ENCODE measurements at places on chromosomes 16 and 17. TPM values are rescaled to one million over a fixed set of nuclear protein-coding genes. Genes with fewer than 3 reads are reported as not detected.

GRCh38 chr16:69077251-69077650 lies 28.2 kb upstream of the HAS3 start:
- DNase-seq = no peak
- H3K4me3 ChIP-seq = no peak overlapping the region
- H3K4me1 ChIP-seq = no peaks in the 10 kb centered on the region
- no peak overlapping the region for H3K27ac ChIP-seq
- no peaks in the 10 kb centered on the region for H3K27me3 ChIP-seq

GRCh38 chr16:17519101-17519955 lies 48.6 kb upstream of the XYLT1 start:
- H3K36me3 ChIP-seq = no peaks in the 10 kb centered on the region
- DNase-seq = no peak
- H3K4me3 ChIP-seq = no peak overlapping the region
- H3K4me1 ChIP-seq = no peaks in the 10 kb centered on the region
- peaks cover 5% of the 10 kb centered on the region for H3K27me3 ChIP-seq

The PPP1R9B gene
- 64.0 TPM for total RNA-seq

The ABCC11 gene
- 0.35 TPM for total RNA-seq

GRCh38 chr16:69270395-69270794 lies 40.8 kb upstream of the VPS4A start:
- H3K27ac ChIP-seq = no peak overlapping the region
- no peak for DNase-seq
- no peaks in the 10 kb centered on the region for H3K27me3 ChIP-seq
- H3K4me3 ChIP-seq = no peak overlapping the region
- no peaks in the 10 kb centered on the region for H3K36me3 ChIP-seq
- no peaks in the 10 kb centered on the region for H3K4me1 ChIP-seq

- peak overlapping the region; percentile 51 for H3K27ac ChIP-seq
- peaks cover 34% of the 10 kb centered on the region for H3K36me3 ChIP-seq
- peaks cover 43% of the 10 kb centered on the region for H3K4me1 ChIP-seq
- H3K4me3 ChIP-seq = no peak overlapping the region
- DNase-seq = no peak
Observed at GRCh38 chr16:71777329-71777728, 31.3 kb downstream of the AP1G1 start.

The SLC2A4 gene
- 0.25 TPM for total RNA-seq

DNA sequence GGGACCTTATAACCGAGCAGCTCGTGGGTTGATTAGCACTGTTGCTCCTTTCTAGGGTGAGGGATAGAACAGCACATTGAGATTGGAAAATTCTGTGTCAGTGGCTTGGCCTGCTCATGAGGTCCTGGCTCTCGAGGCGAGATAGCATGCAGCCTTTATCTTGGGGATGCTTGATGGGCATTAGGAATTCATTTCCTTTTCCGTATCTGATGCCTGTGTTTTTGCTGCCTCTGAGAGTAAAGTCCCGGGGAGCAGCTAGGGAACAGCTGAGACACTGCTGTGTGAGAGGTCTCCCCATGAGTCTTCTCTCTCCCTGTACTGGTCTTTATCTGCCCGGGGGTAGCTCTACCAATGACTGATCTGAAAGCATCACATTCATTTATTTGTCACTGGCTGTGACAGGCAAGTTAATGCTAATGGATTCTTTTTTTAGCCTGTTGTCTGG lies 14.5 kb downstream of the MSI2 start:
- peaks cover 39% of the 10 kb centered on the region for H3K36me3 ChIP-seq
- H3K27me3 ChIP-seq = no peaks in the 10 kb centered on the region
- peaks cover 30% of the 10 kb centered on the region for H3K4me1 ChIP-seq
- H3K27ac ChIP-seq = no peak overlapping the region

DNA sequence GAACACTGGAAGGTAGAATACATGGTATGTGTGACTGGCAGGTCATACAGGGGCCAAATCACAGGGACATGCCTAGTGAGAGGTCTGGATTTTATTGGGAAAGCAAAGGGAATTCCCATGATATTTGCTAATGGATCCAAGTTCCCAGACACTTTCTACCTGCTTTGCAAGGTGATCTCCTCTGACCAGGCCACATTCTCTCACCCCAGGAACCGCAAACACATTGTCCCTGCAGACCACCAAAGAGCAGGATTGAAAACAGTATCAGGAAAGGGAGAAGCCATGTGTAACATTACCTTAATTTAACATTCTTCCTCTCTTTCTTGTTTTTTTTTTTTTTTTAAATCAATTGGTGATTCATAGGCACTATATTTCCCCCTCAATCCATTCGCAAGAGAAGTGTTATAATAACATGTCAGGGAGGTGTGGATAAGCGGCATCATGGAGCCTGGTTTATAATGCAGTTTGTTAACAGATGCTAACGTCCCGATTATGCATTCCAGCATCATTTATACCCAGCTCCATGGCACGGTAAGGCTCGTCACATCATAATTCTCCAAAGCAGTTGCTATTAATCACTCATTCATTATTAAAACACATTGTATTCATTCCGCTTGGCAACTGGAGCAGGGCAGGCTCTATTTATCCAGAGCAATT lies 155.1 kb upstream of the CCL2 start:
- H3K4me1 ChIP-seq = no peaks in the 10 kb centered on the region
- no peaks in the 10 kb centered on the region for H3K36me3 ChIP-seq
- no peak overlapping the region for H3K27ac ChIP-seq
- H3K27me3 ChIP-seq = peaks cover 18% of the 10 kb centered on the region
- DNase-seq = no peak
- H3K4me3 ChIP-seq = no peak overlapping the region

The IKZF3 gene
- 37.6 TPM for total RNA-seq

The PRRT2 gene
- total RNA-seq = 0.93 TPM

The TSNAXIP1 gene
- 1.1 TPM for total RNA-seq

- H3K4me3 ChIP-seq = no peak overlapping the region
- H3K36me3 ChIP-seq = no peaks in the 10 kb centered on the region
- H3K4me1 ChIP-seq = peaks cover 4% of the 10 kb centered on the region
- no peak overlapping the region for H3K27ac ChIP-seq
- no peak for DNase-seq
- peaks cover 40% of the 10 kb centered on the region for H3K27me3 ChIP-seq
Observed at GRCh38 chr16:52546291-52547003, 496 bp downstream of the TOX3 start.

The LDHD gene
- 0.21 TPM for total RNA-seq

The TGFB1I1 gene
- 1.1 TPM for total RNA-seq
